NCI-H2227 treated with DMSO at 0.1 percent for 48 hours (cell line): ENCODE measurements at places on chromosomes 6 and 20.

GRCh38 chr6:17392978-17393891 lies at the start of gene CAP2:
TSS of gene CAP2 (plus strand) at chr6:17393595. CDS start at chr6:17421556, 27,961 bp downstream.
- no peak for DNase-seq

DNA sequence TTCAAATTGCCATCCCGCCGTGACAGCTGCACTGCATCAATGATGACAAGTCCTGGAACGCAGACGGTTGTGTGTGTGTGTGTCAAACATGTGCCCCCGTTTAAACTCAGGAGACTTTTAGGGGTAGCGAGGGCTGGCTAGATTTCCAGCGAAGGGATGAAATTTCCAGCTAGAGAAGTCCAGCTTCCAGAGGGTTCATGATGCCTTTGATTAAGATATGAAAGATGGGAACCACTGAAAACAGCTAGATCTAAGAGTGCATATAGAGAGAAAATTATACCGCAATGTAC lies 644 bp downstream of the KIZ start:
- no peak for DNase-seq

DNA sequence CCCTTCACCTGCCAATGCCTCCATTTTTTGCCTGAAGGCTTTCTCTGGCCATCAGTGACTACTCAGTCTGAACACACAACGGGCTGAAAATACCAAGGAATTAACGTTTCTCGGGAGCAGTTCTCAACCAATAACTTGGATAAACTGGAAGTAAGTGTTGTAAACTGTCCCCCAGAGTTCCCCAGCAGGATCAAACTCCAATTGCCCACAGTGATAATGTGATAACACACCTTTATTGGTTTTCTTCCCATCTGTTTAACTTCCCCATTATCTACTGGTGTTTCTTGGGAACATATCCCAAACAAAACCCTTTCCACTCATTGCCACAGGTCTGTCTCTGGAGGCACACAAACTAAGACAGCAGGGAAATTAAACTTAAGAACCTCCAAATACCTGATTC lies 21.8 kb upstream of the FAM135A start:
- no peak for DNase-seq

GRCh38 chr6:120918137-120918536 lies 416.1 kb downstream of the TBC1D32 start:
- no peak for DNase-seq
